ENCODE measurements at places on chromosomes 11 and 22. TPM values are rescaled to one million over a fixed set of nuclear protein-coding genes. Genes with fewer than 3 reads are reported as not detected.
A peak's percentile ranks its signal among the peaks of the same experiment; 100 is the strongest.

GRCh38 chr11:119975561-119976152 is 162.3 kb downstream of the TRIM29 start:
- H3K27me3 ChIP-seq = peaks cover 4% of the 10 kb centered on the region
- H3K27ac ChIP-seq = no peak overlapping the region
- no peaks in the 10 kb centered on the region for H3K36me3 ChIP-seq
- H3K4me3 ChIP-seq = no peak overlapping the region
- no peak for DNase-seq

- peaks cover 9% of the 10 kb centered on the region for H3K4me1 ChIP-seq
- H3K36me3 ChIP-seq = peaks cover 2% of the 10 kb centered on the region
- no peak for DNase-seq
- no peaks in the 10 kb centered on the region for H3K27me3 ChIP-seq
- H3K4me3 ChIP-seq = no peak overlapping the region
Measured at GRCh38 chr11:1305501-1306056, 3.9 kb downstream of the TOLLIP start.

DNA sequence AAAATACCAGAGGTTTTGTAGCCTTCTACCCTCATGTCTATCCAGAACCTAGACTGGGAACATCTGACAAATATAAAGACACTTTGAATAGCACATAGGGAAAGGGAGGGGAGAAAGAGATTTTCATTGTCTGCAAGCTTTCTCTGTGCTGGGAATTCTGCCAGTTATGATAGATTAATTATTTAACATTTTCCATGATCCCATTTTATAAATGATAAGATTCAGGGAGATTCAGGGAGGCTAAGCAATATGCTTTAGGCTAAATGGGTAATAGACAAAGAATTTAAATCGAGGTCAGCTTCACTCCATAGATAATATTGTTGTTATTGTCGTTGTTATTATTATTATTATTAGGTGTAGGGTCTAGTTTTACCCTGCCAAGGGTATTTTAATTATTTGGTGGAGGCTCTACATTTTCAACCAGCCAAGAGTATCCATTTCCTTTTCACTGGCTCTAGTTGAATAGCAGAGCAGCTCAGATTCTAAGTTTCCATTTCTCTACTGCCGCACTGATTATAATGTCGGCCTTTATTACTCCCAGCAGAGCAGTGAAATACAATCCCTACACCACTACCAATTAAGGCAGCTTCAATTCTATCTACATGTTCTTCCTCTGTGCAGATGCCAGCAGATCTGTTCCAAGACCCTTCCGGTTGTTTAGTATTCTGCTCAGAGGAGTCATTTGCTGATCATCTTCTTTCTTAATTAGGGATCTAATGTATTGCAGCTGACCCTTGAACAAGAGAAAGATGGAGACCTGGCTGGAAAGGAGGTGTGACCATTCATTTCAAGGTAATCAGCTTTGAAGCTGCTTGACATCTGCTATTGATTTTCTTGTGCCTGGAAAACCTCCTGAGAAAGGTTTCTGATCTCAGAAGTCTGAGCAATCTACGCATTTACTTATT is 23.8 kb upstream of the SYN3 start:
- no peak overlapping the region for H3K27ac ChIP-seq
- no peak for DNase-seq
- H3K36me3 ChIP-seq = no peaks in the 10 kb centered on the region
- H3K4me3 ChIP-seq = no peak overlapping the region
- H3K27me3 ChIP-seq = no peaks in the 10 kb centered on the region

- no peaks in the 10 kb centered on the region for H3K36me3 ChIP-seq
- no peak overlapping the region for H3K27ac ChIP-seq
- no peaks in the 10 kb centered on the region for H3K4me1 ChIP-seq
- peaks cover 15% of the 10 kb centered on the region for H3K27me3 ChIP-seq
- H3K4me3 ChIP-seq = no peak overlapping the region
- DNase-seq = no peak
Measured at GRCh38 chr11:133191931-133192330, 340.4 kb downstream of the OPCML start.

DNA sequence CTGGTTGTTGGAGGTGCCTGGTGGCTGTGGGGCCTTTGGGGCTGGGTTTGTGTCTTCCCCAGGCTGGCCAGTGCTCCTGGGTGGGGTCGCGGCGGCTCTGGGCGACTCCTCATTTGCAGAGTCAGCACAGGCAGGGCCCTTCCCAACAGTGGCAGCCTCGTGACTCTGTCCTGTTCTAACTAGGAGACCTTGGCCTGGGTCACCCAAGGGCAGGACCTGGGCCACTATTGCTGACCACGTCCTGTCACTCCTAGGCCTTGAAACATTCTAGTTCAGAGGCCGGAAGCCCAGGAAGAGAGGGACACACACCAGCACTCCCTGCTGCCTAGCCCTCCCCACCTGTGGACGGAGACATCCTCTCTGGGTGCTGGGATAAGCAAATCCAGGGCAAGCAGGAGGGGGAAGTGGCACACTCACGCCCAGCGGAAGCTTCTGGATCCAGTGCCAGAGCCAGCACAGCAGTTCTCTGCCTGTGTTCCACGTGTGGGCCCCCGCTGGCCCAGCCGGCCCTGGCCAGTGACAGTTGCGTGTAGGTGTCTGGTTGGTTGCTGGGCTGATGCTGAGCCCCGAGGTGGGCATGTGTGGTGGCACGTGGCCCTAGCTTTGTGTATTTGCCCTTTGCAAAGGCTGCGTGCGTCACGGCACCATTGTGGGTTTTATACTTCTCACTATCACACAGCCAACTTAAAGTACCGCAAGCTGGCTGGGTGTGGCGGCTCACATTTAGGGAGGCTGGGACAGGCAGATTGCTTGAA is 4.3 kb upstream of the CHID1 start:
- H3K27ac ChIP-seq = no peak overlapping the region
- no peak for DNase-seq
- no peaks in the 10 kb centered on the region for H3K27me3 ChIP-seq
- no peak overlapping the region for H3K4me3 ChIP-seq

- no peak overlapping the region for H3K27ac ChIP-seq
Measured at GRCh38 chr11:63908631-63909401, 8.1 kb downstream of the RCOR2 start.

DNA sequence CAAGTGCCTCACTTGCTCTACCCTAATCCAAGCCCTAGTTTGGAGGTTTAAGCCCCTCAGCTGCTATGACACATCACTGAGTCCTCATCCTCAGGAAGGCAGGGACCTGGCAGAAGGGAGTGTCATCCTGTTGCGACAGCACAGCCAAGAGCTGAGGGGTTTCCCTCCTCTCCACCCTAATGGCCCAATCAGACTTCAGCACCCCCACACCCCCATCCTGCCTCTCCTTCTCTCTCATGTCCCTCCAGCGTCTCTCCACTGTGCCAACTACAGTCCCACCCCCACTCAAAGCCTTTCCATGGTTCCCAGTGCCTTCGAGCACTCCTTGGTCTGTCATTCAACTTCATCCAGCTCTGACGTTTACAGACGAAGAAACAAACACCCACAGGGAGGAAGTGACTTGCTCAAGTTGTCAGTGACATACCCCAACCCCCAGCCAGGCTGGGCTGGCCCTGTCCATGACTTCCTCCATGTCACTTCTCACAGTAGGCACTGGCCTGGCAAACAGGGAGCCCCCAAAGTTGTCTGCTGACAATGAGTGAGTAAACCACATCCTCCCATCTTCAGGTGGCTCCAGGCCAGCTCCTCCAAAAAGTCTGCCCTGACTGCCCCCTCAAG is 15.6 kb downstream of the ARAP1 start:
- peaks cover 47% of the 10 kb centered on the region for H3K4me1 ChIP-seq
- H3K27ac ChIP-seq = peak overlapping the region; percentile 99
- H3K27me3 ChIP-seq = no peaks in the 10 kb centered on the region
- peak overlapping the region; percentile 67 for H3K4me3 ChIP-seq
- DNase-seq = peak; percentile 64

DNA sequence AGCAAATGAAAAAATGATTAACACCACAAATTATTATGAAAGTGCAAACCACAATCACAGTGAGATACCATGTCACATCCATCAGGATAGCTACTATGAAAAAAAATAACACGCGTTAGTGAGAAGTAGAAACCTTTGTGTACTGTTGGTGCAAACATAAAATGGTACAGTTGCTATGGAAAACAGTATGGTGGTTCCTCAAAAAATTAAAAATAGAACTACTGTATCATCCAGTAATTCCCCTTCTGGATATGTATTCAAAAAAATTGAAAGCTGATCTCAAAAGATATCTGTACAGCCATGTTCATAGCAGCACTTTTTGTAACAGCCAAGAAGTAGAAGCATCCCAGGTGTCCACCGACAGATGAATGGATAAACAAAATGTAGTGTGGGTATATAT is 43.4 kb downstream of the CCDC81 start:
- peaks cover 19% of the 10 kb centered on the region for H3K4me1 ChIP-seq
- DNase-seq = no peak
- no peak overlapping the region for H3K4me3 ChIP-seq
- no peaks in the 10 kb centered on the region for H3K36me3 ChIP-seq
- no peaks in the 10 kb centered on the region for H3K27me3 ChIP-seq
- no peak overlapping the region for H3K27ac ChIP-seq

DNA sequence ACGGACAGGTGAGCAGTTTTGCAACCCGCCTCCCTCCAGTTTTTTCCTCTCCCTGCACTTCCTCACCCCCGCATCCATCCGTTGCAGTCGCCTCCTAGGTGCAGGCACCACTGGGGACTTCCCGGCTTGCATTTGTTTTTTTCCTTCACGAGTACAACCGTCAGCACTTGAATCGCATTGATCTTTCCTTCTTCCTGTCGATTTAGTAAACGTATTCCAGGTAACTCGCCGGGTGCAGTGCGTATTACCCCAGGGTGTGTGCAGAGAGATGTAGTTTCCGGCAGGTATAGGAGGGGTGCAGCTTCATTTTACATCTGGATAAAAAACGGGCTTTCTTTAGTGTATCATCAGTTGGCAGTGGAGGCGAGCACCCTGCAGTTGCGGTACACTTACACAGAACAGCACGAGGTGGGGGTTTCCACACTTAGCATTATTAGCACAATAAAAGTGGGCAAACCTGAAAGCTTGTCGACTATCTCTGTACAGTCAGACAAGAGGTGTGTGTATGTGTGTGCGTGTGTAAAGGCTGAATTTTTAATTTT is at the start of gene SORL1-AS1:
TSS of gene SORL1-AS1 (minus strand) at position 359 of the 542 bp plus-strand sequence.
- H3K27ac ChIP-seq = peak within 1 kb of the TSS; percentile 92
- H3K27me3 ChIP-seq = no peaks in the 10 kb centered on the region
- peaks cover 25% of the 10 kb centered on the region for H3K36me3 ChIP-seq
- peak; percentile 43 for DNase-seq

GRCh38 chr11:100687054-100687629 is at the start of gene ARHGAP42:
Gene ARHGAP42, plus strand, starts transcription at chr11:100687288. Its CDS starts 391 bp downstream, at chr11:100687679.
- peaks cover 14% of the 10 kb centered on the region for H3K4me1 ChIP-seq
- H3K4me3 ChIP-seq = peak within 1 kb of the TSS; percentile 80
- peak within 1 kb of the TSS; percentile 55 for H3K27ac ChIP-seq

- H3K27ac ChIP-seq = no peak overlapping the region
- no peaks in the 10 kb centered on the region for H3K36me3 ChIP-seq
- H3K27me3 ChIP-seq = peaks cover 19% of the 10 kb centered on the region
- H3K4me1 ChIP-seq = no peaks in the 10 kb centered on the region
- no peak for DNase-seq
Measured at GRCh38 chr11:124541204-124541603, 2.2 kb downstream of the OR8B12 start.

DNA sequence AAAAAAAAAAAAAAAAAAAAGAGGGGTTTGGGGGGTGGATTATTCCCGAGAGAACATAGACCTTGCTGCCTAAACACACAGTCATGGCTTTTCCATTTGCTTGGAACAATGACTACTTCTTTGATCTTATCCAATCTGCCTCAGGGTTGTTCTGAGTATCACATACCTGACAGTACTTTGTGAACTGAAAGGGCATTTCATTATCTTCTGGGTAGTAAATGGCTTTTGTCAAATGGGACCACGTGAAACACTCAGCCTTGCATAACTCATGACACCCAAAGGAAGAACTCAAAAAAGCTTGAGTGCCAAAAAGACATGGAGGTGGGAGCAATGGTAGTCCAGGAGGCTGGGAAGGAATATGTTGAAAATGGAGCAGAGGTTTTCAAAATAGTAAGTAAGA is 123.2 kb upstream of the BID start:
- no peaks in the 10 kb centered on the region for H3K27me3 ChIP-seq
- H3K27ac ChIP-seq = no peak overlapping the region
- peaks cover 17% of the 10 kb centered on the region for H3K36me3 ChIP-seq
- no peak overlapping the region for H3K4me3 ChIP-seq
- no peaks in the 10 kb centered on the region for H3K4me1 ChIP-seq

The MS4A6E gene
- not detected for total RNA-seq

The SDHD gene
- total RNA-seq = 95.4 TPM

The CDHR5 gene
- total RNA-seq = not detected

The ELMOD1 gene
- total RNA-seq = not detected

The CARD16 gene
- 9.5 TPM for total RNA-seq

The TFIP11 gene
- total RNA-seq = 57.2 TPM

The OR51B2 gene
- total RNA-seq = not detected

Data from activated T-helper 1 cell treated with anti-CD3 and anti-CD28 coated beads, Interleukin-12 subunit alpha, Interleukin-12 subunit beta, Interleukin-2, Interleukin-4 antibody, amounts not matched to agents 30 ng/mL and 10 ng/mL and 1 ng/mL, durations not matched to agents 14 hours and 24 hours and 36 hours (primary cell).